SW 1271 (cell line): ENCODE measurements at places on chromosomes 13 and 19.

DNA sequence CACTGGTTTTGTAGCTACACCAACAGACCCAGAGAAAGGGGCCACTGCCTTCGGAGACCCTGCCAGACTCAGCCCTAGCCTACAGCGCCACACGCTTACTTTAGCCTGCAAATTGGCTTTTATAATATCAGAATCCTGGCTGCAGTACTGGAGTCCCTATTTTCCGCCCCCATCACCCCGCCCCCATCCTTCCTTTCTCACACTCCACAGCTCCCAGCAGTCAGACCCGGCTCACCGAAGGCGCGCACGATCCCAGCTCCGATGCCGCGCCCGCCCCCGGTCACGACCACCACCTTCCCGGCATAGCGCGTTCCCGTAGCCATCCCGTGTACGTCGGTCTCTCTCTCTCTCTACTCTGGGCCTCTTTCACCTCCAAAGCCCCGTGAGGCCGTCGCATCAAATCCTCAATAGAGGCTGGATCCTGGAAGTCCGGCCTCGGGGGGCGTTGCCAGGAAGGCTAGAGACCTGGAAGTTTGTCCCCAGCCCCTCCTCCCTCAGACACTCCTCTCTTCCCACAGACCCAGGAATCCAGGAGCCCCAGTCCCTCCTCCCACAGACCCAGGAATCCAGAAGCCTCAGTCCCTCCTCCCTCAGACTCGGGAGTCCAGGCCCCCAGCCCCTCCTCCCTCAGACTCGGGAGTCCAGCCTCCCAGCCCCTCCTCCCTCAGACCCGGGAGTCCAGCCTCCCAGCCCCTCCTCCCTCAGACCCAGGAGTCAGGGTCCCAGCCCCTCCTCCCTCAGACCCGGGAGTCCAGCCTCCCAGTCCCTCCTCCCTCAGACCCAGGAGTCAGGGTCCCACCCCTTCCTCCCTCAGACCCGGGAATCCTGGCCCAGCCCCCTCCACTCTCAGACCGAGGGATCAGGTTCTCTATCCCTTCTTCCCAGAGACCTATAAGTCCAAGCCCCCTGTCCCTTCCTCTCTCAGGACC lies at the start of gene HSD17B14:
TSS of gene HSD17B14 (minus strand) at position 403 of the 929 bp plus-strand sequence. CDS start at position 323, 80 bp downstream.
- DNase-seq, result peak; percentile 81

GRCh38 chr19:48606463-48607358 lies at the start of gene SPACA4:
TSS of gene SPACA4 (plus strand) at chr19:48606742. CDS start at chr19:48606979, 237 bp downstream.
- DNase-seq, result no peak

GRCh38 chr13:100460266-100460665 lies 128.3 kb downstream of the GGACT start:
- no peak for DNase-seq

- peak; percentile 92 for DNase-seq
Measured at GRCh38 chr13:52617070-52618060, 24.9 kb upstream of the HNRNPA1L2 start.

- no peak for DNase-seq
Measured at GRCh38 chr19:38809592-38810252, 3.0 kb downstream of the LGALS4 start.

DNA sequence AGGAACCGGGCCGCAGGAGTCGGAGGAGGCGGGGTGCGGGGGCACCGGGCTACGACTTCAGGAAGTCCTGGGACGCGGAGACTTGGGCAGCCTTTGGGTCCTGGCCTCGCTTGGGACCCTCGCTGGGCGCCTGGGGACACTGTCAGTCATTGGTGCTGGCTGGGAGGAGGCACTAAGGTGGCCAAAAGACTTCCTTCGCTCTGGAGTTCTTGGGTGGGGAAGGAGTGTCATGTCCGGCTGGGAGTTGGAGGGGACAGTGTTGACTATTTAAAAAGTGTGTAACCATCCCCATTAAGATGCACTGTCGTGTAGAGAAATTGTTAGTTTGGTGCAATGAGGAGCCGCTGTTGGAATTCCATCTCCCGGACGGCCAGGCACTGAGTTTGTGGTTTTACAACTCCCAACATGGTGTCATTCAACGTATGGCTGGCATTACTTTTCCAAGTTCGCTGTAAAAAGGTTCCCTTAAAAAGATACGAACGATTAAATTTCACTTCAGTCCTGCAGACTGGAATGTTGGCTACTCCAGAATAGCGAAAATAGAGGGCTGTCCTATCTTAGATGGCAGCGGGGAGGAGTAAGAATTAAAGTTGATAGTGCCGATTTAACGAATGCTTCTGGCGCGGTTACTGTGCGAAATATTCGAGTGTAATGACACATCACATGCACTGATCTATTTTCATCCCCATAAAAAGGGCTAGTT lies 776 bp downstream of the DNAJC3 start:
- DNase-seq, result no peak

- no peak for DNase-seq
Measured at GRCh38 chr19:54138489-54139256, 1.1 kb downstream of the CNOT3 start.

- DNase-seq, result no peak
Measured at GRCh38 chr13:97567510-97568243, 133.7 kb downstream of the RAP2A start.
